ENCODE measurements at places on chromosomes 12 and 14.

- no peak for DNase-seq
These were observed 26.1 kb upstream of the ANP32D start for GRCh38 chr12:48446161-48446776.

GRCh38 chr14:20657216-20658211, 16.0 kb upstream of the OR6S1 start:
- DNase-seq: no peak

- DNase-seq: no peak
These were observed 629.6 kb downstream of the FSCB start for GRCh38 chr14:43877351-43877960.

DNA sequence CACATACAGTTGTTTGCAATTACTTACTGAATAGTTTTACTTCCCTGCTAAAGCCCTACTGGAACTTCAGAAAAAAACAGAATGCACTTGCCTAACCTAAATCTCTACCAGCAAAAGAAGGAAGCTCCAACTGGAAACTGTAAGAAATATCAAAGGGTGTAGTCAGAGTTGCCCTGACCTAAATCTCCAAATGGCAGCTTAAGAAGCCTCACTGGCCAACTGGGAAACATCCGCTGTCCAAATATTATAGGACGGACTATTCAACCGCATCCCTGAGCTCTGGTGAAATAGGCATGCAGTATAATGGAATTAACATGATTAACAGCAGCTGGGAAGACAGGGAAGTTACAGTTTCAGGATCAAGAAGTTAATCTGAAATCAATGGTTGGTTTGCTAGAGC, 24.3 kb downstream of the ANAPC7 start:
- DNase-seq: no peak

DNA sequence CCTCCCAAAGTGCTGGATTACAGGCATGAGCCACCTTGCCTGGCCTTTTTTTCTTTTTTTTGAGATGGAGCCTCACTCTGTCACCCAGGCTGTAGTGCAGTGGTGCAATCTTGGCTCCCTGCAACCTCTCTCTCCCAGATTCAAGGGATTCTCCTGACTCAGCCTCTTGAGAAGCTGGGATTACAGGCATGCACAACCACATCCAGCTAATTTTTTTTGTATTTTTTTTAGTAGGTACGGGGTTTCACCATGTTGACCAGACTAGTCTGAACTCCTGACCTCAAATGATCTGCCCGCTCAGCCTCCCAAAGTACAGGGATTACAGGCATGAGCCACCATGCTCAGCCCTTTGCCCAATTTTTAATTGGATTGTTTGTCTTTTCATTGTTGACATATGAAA, 58.0 kb downstream of the SINHCAF start:
- DNase-seq: no peak

GRCh38 chr12:110718222-110718908, 24.3 kb downstream of the PPP1CC start:
- DNase-seq: no peak

GRCh38 chr12:93080994-93081809, 152.1 kb upstream of the EEA1 start:
- no peak for DNase-seq

DNA sequence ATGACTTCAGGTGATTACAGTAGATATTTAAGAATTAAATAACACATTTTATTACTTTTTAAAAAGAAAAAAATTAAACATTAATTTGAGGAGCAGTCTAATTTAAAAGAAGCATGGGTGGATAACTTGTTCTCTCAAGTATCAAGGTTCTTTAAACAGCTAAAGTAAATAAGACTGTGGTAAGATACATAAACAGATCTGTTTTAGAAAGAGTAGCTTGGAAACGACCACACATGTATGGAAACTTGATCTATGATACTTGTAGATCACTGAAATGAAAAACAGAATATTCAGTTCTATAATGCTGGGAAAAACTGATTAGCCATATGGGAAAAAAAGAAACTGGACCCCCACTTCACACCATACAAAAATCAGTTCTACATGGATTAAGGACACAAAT, 36.0 kb downstream of the TC2N start:
- no peak for DNase-seq

GRCh38 chr14:51677266-51677665, 25.6 kb downstream of the FRMD6 start:
- DNase-seq: peak; percentile 24

- DNase-seq: no peak
These were observed 2.3 kb downstream of the ARF3 start for GRCh38 chr12:48954841-48955501.
